ENCODE measurements at places on chromosomes 1 and 21. TPM values are rescaled to one million over a fixed set of nuclear protein-coding genes. Genes with fewer than 3 reads are reported as not detected.
A peak's percentile ranks its signal among the peaks of the same experiment; 100 is the strongest.

Gene NBPF4
- total RNA-seq: 0.46 TPM

Gene C1orf185
- not detected for total RNA-seq

Gene TSPEAR
- not detected for total RNA-seq

Gene INAVA
- 7.3 TPM for total RNA-seq

Gene VCAM1
- 81.5 TPM for total RNA-seq

Gene ANGPTL7
- total RNA-seq: not detected

Gene CHRNB2
- 1.0 TPM for total RNA-seq

Gene RO60
- total RNA-seq: 85.1 TPM

Gene OVAAL
- not detected for total RNA-seq

Gene AKR7A3
- 0.77 TPM for total RNA-seq

Gene LCK
- not detected for total RNA-seq

Gene MMEL1
- not detected for total RNA-seq

Gene SH3BGR
- 4.3 TPM for total RNA-seq

Gene KRTAP21-2
- total RNA-seq: not detected

DNA sequence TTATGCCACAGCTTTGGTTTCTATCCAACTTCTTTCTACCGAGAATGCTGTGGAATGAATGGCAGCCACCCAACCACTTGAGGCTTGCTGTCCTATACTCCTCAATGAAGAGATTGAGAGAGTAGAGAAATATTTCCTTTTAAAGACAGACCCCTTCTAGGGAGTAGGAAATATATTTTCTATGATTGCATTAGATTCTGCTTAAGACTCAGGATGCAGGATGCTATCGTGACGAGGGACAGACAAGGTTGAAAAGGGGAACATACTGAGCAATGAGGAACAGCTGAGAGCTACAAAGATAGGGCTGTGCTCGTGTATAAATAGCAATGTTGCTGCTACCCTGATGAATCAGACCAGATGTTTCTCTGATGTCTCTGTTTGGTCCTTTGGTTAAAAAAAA, 7.1 kb upstream of the RASAL2 start:
- no peak for DNase-seq

DNA sequence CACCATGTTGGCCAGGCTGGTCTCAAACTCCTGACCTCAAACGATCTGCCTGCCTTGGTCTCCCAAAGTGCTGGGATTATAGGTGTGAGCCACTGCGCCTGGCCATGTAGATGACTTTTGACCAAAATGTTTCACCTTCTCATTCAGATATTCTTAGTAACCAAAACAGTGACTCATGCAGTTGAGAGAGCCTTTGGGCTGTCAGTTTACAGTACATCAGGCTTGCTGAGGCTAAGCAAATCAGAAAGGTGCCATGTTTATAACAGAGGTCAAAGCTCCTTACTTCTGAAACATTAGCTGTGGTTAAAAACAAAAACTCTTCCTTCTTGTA, 21.0 kb downstream of the CNIH4 start:
- DNase-seq: peak; percentile 46

DNA sequence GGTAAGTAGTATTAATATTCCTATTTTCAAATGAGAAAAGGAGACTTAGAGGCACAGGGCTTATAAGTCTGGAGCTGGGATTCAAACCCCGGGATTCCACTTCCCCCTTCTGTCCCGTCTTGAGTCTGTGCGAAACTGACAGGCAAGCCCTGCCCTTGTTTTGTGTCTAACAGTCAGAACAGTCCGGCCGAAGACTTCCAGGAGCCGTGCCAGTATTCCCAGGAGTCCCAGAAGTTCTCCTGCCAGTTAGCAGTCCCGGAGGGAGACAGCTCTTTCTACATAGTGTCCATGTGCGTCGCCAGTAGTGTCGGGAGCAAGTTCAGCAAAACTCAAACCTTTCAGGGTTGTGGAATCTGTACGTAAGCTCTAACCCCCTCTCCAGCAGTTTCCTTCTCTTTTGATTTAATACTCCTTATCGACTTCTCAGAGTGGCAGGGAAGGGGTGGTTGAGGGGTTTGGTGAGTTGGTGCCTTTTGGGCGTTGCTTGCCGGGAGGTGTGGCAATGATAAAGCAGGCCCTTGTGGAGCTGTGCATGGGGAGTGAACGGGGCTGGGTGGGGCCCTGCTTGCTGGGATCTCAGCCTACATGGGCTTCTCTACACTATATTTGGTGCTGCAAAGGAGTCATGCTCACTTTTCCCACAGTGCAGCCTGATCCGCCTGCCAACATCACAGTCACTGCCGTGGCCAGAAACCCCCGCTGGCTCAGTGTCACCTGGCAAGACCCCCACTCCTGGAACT, 29.4 kb downstream of the IL6R start:
- DNase-seq: no peak

GRCh38 chr1:51189421-51190073, 46.5 kb upstream of the RNF11 start:
- DNase-seq: peak; percentile 64

GRCh38 chr1:199549421-199549820, 478.1 kb upstream of the NR5A2 start:
- DNase-seq: no peak

- no peak for DNase-seq
These were observed 18.3 kb downstream of the IFI44 start for GRCh38 chr1:78667939-78668338.

GRCh38 chr1:189021577-189021976, 1456.1 kb downstream of the BRINP3 start:
- DNase-seq: no peak

- DNase-seq: no peak
These were observed 60.8 kb downstream of the COL18A1 start for GRCh38 chr21:45465611-45466329.

DNA sequence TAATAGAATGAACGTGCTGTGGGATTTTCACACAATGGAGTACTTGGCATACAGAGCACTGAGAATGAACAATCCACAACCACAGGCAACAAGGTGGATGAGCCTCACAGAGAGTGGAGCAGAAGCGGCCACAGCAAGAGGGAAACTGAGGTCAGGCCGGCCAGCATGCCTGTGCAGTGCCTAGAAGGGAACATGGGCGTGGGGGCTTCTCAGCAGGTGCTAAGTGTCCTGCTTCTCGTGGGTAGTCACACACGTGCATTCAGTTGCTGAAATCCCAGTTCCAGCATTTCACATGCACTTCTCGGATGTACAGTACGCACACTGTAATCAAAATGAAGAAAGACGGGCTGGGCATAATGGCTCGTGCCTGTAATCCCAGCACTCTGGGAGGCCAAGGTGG, 33.1 kb downstream of the WDR4 start:
- DNase-seq: no peak

- peak; percentile 26 for DNase-seq
These were observed 37.7 kb upstream of the ATG4C start for GRCh38 chr1:62746086-62746808.

DNA sequence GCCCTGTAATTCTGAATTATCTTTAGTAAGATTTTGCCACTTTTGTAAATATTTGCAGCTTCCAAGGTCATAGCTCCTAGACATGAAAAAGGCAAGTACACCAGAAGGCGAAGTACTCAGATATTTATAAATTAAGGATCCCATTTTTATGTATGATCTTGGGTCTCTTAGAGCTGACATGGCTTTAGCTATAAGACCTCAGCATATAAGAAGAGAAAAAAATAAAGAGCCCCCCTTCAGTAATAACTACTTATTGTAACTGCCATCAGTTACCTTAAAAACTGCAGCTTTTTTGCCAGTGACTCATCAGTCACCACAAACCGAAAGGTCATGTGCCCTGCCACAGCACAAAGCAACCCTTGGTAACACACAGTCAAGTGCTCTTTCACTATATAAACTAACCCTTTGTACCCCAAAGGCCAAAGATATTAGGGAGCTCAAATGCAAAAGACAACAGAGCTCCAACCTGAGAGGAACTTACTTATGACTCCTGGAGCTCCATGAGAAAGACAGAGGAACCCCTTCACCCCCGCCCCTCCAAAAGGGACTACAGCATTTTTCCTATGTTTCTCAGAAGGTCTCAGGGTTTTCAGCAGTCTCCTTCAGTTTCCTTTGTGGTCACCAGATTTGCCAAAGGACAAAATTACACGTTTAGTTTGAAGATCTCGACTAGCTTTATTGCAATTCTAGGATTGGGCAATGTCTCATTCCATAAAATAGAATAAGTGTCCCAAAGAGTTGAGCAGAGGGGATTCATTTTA, 219.8 kb upstream of the DUSP10 start:
- peak; percentile 79 for DNase-seq

DNA sequence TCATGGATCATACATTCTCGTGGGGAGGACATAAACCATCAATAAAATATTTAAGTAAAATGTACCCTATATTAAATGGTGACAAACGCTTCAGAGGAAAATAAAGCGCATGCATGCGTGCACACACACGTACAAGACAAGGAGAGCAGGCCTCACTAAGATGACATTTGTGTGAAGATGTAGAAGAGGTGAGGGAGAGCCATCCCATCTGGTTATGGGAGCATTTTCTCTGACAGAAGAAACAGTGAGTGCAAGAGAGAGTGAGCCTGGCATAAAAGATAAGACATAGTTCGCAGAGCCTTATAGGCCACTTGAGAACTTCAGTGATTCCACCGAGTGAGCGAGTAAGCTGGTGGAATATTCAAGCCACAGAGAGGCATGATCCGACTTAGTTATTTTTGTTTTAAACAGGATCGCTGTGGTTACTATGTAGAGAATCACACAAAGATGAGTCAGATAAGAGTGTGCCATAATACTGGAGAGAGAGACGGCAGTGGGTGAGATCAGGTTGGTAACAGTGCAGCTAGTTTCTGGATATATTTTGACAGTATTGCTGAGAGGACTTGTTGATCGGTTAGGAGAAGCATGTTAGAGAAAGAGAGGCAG, 624.2 kb downstream of the PLPP3 start:
- DNase-seq: peak; percentile 35

DNA sequence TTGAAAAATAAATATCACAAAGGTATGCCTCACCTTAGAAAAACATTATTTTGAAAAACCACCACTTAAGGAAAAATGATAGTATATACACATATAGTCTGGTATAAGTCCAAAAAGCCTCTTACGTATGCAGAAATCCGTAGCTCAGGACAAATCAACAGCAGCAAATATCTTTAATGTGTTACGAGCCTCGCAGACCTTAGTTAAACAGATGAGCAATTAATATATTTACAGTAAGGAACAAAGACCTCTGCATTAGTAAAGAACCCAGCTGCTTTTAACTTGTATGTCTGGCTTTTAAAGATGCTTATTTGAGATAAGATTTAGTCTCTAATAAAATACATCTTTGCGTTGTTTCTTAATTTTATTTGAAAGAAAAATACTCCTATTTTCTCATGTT, 79.9 kb upstream of the CHRM3 start:
- DNase-seq: no peak

- no peak for DNase-seq
These were observed 18.5 kb downstream of the MIGA1 start for GRCh38 chr1:77797991-77798390.

GRCh38 chr1:203612932-203613682, 13.5 kb upstream of the ATP2B4 start:
- DNase-seq: peak; percentile 65

DNA sequence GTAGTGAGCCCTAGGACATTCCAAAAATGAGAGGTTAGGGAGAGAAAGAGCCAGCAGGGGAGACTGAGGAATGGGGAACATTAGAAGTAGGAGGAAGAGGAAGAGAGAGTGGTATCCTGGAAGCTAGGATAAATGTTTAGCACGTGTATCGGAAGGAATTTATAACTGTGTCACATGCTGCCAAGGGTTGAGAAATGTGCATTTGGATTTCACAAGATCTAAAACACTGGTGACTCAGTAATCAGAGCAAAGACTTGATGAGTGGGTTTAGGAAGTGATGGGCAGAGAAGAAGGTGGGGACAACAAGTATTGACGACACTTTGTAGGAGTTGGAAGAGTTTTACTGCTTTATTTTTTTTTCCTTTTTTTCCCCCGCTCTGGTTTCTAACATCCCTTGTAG, 193.9 kb downstream of the FMN2 start:
- DNase-seq: no peak

- no peak for DNase-seq
These were observed 9.6 kb upstream of the POU2F1 start for GRCh38 chr1:167210966-167211674.

GRCh38 chr1:112983537-112984131, 27.6 kb upstream of the SLC16A1 start:
- no peak for DNase-seq

DNA sequence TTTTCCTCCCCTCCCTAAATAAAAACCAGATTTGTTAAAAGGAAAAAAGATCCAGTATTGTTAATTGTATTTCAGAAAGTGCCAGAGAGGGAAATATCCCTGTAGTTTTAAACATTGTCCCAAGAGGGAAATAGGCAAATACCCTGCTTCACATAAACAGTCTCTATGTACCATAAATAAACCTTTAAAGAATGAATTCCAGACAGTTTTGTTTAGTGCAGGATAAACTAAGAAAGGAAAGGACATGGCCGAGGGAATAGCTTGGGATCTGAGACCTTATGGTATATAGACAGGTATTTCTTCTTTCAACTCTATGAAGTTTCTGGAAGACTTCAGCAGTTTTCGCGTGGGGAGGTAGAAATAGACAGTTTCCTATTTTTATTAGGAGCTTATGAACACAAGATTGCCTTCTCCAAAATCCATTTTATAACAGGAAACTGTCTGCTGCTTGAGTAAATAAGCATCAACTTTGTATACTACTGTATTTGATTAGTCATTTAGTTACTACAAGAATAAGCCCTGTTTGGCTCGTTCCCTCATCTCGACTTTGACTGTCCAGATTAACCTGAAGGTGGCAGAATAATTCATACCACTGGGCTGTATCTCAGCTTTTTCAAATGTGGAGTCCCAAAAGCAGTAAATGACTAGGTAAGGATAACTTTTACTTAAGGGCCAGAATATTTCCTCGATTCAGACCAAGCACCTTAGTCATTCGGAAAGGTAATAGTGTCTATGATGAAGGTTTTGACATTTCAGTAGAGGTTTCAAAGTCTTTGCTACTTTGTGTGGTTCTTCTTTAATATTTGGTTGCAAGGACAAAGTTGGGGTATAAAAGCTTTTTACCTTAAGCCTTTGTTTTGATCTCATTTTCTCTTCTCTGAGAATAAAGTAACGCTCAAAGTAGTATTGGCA, 177.5 kb downstream of the VPS13D start:
- peak; percentile 28 for DNase-seq

GRCh38 chr1:3831689-3832088, 25.3 kb downstream of the CEP104 start:
- DNase-seq: no peak

DNA sequence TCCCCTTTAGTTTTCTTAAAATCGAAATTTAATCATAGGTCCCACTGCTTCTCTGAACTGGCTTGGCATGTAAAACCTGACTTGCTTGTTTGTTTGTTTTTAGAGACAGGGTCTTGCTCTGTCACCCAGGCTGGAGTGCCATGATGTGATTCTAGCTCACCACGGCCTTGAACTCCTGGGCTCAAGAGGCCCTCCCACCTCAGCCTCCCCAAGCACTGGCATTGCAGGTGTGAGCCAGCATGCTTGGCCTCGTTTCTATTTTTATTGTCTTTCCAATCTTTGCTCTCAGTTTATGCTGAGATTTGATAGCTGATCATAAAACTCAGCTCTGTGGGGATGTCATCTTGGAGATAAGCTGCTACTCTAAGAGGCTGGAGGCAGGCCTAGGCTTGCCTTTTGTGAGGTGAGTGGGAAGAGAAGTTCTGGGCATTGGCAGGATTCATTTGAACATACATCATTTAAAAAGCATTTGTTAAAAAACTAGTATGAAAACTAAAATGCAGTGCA, 51.5 kb upstream of the GCLM start:
- no peak for DNase-seq

GRCh38 chr1:83834621-83835264, 164.2 kb downstream of the TTLL7 start:
- no peak for DNase-seq

GRCh38 chr1:8167936-8168335, 141.8 kb upstream of the ERRFI1 start:
- DNase-seq: no peak

- DNase-seq: no peak
These were observed 43.5 kb downstream of the SNX7 start for GRCh38 chr1:98704971-98705370.
